NCI-H187 treated with DMSO at 0.1 percent for 48 hours (cell line): ENCODE measurements at places on chromosomes 2 and 18.

DNA sequence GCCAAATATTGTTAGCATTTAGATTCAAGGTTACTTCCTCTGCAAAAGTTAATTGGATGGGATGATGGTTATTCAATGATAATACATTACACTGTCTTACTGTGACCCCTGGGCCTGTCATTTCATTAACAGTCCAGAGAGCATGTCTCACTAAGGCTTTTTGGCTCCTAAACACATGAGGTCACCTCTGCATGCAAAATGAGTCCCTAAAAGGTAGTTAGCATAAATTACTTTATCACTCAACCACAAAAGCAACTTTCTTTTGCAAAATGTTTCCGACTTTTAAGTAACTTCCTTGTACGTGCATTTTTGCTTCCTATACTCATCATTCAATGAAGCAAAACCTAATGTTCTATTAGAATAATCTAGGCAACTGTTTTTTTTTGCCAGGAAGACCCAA lies 16.8 kb upstream of the AGFG1 start:
- DNase-seq: no peak

- no peak for DNase-seq
These were observed 9.4 kb upstream of the GPR55 start for GRCh38 chr2:230934231-230935129.

DNA sequence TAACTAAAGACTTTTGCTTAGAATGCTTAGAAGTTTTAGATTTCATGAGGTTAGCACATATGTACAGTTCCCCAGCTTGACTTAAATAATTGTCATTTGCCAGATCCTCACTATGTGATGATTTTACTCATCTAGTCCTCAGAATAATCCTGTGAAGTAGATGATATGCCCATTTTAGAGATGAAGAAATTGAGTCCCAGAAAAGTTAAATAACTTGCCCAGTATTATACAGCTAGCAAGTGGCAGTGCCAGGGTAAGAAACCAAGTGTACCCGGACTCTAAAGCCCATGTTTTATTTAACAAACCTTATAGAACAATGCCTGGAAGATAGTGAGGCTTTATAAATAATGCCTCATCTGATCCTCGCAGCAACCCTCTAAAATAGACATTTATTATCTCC lies 28.3 kb downstream of the SPDYA start:
- no peak for DNase-seq

- no peak for DNase-seq
These were observed 18.1 kb upstream of the PKDCC start for GRCh38 chr2:42029639-42030199.

- DNase-seq: no peak
These were observed 126.7 kb downstream of the BCL2 start for GRCh38 chr18:63192885-63193349.

GRCh38 chr2:239455436-239456203 lies 54.8 kb upstream of the HDAC4 start:
- no peak for DNase-seq

DNA sequence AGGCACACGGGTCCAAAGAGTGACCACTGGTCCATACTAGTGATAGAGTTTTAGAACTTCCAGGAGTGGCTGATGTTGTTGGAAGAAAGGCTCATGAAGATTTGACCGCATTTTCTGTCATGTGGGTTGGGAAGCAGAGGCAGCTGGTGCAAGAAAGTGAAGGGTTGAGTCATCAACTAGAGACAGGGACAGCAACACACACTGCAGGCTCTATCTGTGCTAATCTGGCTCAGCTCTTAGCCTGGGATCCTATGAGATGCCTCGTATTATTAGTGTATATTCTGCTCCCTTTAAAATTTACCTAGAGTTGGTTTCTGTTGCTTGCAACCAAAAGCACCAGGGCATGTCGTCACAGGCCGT lies 2.5 kb upstream of the SH3RF3 start:
- DNase-seq: no peak

DNA sequence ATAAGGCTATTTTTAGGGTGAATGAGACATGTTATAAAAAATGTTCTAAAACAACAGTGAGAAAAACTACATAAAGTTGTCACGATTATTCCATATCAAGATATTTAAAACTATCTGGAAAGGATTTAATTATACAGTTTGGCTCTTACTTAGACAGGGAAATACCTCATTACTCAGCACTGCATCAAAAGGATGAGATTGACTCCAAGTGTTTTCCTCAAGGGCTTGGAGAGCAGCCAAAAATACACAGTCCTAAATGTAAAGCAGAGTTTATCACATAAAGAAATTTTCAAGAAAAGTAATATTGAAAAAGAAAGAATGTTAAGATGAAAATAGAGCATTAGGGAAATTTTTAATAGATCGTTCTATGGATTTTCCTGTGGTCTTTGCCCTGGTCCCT lies 285.5 kb upstream of the NETO1 start:
- DNase-seq: no peak

GRCh38 chr18:77896586-77897252 lies 647.1 kb downstream of the GALR1 start:
- no peak for DNase-seq

DNA sequence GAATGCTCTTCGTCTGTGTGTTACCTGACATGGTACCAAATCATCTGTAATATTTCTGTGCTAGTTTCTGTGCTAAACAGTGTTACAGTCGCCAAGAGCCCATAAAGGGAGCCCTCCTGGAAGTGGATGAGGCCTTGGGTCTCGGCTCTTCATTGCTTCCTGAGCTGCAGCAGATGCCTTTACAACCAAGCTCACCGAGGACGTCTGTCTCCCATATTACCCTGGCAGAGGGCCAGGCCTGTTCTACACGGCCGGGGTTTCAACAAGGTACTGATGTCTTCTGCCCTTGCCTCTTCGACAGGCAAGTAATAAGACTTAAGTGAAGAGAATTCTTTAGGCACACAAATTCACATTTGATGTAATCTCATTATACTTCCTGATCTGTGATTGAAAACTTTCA lies 16.8 kb downstream of the RPL31 start:
- DNase-seq: no peak

GRCh38 chr2:102112271-102112670 lies 30.3 kb upstream of the IL1R1 start:
- DNase-seq: no peak

DNA sequence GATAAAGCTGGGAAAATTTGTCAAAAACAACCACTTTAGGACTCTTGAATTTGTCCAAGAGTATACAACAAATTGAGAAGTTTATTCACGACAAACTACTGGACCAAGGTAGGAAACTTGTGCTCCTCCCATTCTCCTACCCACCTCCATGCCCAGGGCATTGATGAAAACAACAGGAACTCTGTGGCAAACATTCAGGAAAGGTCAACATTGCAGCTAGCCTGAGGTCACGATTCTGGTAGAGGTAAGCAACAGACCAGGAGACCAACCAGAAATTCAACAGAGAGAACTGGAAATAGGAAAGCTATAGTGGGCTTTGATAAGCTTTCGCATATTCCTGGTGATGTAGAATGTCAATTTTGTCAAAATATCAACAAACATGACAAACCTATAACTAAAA lies 209.1 kb upstream of the CTAGE1 start:
- DNase-seq: no peak

GRCh38 chr18:58336605-58337004 lies 292.3 kb downstream of the ALPK2 start:
- no peak for DNase-seq

- no peak for DNase-seq
These were observed 68.6 kb downstream of the CCDC93 start for GRCh38 chr2:117945296-117945695.

- no peak for DNase-seq
These were observed 132.4 kb downstream of the COPS8 start for GRCh38 chr2:237217995-237218616.

GRCh38 chr2:64543008-64543697 lies 19.0 kb downstream of the AFTPH start:
- no peak for DNase-seq

GRCh38 chr2:27931361-27931950 lies 40.9 kb downstream of the BABAM2 start:
- no peak for DNase-seq

GRCh38 chr2:109403841-109404201 lies 209.9 kb downstream of the SEPTIN10 start:
- no peak for DNase-seq

DNA sequence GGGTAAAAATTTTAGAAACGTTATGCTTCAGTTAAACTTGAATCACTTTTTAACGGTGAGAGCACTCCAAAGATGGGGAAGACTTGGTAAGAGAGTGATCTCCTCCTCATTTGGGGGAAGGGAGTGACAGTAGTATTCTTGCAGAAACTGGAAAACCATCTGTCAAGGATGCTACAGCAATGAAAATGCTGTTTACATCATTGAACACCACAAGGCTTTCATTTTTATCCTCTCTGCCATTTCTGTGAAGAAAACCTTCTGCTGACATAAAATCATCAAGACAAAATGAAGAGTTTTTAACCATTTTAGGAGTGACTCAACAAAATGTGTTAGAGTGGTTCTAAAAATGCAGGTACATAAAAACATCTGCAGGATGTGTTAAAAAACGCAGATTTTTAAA lies 38.1 kb downstream of the CDH2 start:
- DNase-seq: no peak

DNA sequence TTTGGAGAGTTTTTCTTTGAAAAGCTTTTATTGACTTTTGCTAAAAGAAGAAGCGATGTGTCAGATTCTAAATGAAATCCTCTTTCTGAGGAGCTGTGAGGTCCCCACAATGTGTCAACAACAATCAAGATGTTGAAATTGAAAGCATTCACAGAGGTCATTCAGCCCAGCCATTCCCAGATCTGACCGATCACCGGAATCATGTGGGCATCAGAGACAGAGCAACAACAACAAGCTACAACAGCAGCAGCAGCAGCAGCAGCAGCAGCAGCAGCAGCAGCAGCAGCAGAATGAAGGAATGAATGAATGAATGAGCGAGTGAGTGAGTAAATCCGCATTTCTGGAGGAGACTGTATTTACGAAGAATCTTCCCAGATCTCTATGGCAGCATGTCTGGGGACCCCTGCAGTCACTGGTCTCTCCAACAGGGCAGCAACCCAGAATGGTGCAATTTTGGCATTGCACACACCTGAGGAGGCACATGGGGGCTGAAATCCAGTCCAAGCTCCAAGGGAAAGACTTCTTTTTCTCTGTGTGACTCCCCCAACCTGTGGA lies 299.0 kb downstream of the MYCN start:
- no peak for DNase-seq

DNA sequence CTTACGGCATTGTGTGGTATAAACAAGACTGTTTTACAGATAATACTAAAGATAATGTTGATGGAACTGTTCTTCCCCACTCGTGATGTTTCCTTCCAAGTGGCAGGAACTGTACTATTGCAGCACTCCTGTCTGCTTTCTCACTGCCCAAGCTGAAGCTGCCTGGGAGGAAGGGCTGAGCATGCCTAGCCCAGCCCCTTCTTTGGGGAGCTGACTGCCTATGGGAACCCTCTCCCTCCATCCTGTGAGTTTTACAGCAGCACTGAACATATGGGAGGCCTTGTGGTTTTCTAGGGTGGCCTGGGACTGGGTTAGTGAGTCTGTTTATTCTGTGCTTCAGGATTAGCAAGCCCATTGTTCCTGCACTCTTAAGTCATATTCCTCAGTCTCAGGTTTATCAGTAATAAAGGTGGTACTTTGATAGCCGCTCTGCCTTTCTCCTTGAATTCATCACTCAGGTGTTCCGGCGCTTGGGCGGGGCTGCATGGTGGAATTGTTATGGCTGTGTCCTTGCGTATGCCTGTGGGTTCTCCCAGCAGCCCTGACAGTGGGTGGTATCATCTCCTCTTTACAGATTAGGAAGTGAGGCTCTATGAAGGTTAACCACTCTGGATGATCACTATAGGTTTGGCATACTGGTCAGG lies 379.7 kb downstream of the PTPRM start:
- no peak for DNase-seq

DNA sequence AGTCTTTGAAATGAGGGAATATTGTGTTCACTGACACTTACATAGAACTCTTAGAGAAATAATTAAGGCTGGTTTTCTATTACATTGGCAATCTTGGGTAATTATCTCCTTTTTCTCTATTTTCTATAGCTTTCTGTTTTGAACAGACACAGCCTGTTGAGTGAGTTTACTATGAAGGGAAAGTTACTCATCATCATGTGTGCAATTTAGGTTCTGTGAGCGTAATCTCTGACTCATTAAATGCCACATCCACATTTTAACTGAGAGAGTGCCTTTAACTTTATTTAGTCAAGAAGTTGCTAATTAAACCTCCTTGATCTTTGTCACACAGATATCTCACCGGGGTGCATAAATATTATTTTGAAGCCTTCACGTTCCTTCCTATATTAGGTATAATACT lies 174.0 kb upstream of the SLC8A1 start:
- DNase-seq: no peak

DNA sequence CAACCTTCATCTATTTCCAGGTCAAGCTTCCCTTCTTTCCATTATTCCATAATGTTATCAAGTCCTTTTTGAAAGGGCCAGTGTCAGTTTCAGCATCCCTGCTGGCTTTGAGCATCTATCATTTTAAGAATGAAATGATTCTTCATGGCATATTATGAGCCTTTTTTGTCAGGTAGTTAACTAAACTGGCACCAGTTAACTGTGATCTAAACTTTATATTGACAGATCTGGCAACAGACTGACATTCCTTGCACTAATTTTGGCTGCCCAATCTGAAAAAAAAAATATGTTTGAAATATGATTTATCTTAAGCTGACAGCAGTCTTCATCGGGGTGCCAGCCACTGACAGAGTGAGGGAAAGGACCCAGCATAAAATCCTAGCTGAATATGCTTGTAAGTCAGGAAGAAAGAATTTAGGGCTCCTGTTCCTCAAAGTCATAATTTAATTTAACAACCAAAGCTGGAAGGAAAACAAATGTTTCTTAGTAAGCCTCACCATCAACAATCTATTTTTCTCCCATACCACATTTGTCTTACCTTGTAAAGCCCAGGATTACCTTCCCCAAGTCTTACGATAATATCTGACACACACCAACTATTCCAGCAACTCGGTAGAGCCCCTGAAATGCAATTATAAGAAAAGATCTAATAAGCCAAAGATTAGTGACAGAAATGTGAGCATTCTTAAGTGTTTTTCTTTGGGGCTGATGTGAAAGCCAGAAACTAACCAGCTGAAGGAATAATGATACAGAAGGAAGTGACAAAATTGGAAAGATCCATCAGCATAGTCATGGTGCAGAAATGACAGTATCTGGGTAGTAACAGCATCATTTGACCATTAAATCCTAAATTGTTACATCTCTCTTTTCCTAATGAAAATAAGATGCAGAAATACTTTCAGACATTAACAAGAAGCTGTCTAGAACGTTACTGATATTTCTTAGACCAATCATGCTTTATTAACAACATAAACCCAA lies 228.1 kb downstream of the RBM43 start:
- DNase-seq: no peak
